Hepatic stellate cell (primary cell): ENCODE measurements at places on chromosomes 1 and 21.

GRCh38 chr1:188089461-188089860 is 1260.7 kb downstream of the PLA2G4A start:
- no peak for DNase-seq

- no peak for DNase-seq
These were observed 125.4 kb downstream of the CASZ1 start for GRCh38 chr1:10671090-10671489.

- no peak for DNase-seq
These were observed 17.3 kb downstream of the C8B start for GRCh38 chr1:56948403-56949023.

GRCh38 chr1:155389826-155390225 is 69.1 kb downstream of the RUSC1 start:
- peak; percentile 24 for DNase-seq

- no peak for DNase-seq
These were observed 13.9 kb upstream of the RERE start for GRCh38 chr1:8831340-8831739.

DNA sequence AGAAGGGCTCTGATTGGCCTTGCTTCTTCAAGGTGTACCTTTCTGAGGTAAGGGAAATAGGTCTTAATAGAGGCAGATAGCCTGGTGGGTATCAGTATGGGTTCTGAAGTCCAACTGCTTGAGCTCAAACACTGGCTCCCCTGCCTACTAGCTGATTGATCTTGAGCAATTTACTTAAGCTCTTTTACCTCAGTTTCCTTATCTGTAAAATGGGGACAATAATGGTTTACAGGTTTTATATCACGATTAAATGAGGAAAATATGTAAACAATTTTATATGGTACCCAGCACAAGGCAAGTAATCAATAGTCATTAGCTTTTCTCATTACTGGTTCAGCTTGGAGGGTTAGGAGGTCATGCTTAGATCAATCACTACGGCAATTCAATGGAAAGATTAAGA is 75.8 kb upstream of the VTCN1 start:
- no peak for DNase-seq

DNA sequence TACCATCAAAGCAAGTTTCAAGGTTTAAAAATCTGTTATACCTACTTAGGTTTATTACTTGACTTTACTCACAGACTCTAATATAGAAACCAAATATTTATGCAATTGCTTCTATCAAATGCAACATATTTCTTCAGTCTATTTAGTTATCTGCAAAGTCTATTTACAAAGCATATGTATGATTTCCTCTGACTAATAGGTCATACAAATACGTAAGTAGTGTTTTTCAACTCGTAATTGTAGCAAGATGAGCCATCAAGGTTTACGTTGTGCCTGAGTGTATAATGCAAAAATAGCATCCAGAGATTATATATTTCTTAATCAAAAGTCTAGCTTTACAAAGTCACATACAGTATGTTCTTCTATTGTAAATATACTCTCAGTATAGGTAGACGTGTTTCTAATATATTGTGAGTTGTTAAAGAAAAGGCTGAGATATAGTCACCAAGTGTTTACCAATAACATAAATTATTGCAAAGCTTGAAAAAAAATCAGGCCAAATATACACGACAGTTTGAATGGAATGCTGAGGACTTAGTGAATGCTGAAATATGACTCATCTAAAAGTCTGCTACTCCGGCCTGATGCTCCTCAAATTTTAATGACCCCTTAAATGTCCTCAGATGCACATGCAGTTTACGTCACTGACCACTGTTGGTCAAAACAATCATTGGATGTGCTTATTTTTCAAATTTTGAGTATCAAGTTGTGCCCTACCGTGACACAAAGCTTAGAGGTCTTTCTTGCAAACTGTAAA is 48.4 kb downstream of the ADAMTS5 start:
- DNase-seq: no peak

DNA sequence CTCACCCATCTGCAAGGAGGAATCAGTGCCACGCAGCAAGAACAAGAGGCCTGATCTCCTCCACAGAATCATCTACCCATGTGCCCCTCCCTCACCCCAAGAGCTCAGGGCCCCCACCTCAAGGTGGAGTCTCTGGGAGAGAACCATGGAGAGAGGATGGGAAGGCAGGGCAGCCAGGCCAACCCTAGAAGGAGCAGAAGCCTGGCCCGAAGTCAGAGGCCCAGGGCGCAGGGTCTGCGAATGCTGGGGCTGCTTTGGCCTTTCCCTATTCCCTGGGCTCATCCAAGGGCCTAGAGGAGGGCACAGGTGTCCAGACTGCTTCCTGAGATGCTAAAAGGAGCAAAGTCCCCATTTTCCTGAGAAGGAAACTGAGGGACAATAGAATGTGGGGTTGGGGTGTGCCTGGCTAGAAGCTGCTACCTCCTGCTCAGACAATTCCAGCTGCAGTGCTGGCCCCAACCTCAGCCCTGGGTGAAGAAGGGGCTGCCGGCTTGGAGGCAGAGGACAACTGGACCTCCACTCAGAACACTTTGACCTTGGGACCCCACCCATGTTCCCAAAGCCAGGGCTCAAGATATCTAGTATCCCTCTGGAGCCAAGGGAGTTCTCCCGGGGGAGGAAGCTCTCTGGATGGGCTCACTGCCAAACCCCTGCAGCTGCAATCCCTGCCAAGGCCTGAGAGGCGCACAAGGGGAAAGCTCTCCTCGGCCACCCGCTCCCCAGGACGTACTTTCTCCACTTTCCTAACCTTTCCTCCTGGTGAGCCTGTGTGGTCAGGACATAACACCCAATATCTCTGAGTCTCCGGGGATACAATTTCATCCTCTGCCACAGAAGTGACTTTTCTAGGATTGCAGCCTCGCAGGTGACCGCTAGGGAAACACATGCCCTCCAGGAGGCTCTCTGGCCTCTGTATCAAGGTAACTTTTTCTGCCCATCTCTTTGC is 16.6 kb upstream of the LEMD1 start:
- DNase-seq: peak; percentile 89

DNA sequence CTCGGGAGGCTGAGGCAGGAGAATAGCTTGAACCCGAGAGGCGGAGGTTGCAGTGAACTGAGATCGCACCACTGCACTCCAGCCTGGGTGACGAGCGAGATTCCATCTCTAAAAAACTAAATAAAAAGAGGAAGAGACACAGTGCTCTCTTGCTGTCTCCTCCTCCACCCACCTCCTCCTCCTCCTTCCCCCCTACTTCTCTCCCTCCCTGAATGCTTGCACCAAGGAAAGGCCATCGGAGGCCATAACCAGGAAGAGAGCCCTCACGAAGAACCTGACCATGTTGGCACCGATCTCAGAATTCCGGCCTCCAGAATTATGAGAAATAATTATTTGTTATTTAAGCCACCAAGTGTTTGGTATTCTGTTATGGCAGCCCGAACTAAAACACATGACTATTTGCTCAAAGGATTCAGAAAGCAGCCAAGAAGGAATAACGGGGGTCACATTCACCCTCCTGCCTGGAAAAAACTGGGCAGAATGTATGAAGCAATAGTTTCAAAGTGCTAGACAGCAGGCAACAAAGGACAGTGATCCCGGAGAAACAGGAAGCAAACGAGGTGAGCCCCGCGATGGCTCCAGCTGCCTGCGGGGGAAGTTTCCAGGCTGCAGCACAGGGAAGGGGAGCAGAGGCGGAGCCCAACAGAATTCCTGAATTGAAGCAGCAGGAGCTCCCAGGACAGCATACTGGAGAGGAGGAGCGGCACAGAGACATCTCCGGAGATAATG is 35.8 kb downstream of the LDLRAD1 start:
- DNase-seq: peak; percentile 76

DNA sequence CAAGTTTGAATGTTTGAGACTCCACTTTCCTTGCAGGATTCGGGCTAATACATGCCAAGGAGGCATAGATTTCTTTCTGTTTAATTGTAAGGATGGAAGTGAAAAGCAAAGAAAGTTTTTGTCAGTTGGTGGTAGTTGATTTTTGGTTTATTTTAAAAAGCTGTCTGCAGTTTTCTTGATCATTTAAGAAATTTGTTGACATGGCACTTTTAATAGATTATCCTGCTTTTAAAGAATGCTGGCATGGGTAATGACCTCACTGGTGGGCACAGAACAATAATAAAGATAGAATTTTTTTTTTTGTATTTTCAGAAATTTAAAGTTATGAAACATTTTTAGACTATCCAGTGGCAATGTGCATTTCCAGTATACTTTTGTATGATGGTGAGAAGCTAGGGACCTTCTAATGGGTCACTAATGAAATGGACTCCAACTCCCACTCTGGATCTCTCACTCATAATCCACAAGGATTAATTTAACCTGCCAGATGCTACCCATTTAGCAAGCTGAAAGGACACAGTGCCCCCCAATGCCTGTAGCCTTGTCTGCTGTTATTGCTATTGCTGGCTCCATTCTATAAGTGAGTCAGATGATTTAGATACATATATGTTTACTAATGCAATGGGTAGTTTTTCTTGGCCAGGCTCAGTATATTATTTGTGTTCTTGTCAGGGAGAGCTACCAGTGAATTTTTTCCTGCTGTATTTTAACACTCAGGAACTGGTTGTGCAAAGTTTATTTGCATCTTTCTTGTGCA is 190.2 kb upstream of the SGIP1 start:
- DNase-seq: no peak

DNA sequence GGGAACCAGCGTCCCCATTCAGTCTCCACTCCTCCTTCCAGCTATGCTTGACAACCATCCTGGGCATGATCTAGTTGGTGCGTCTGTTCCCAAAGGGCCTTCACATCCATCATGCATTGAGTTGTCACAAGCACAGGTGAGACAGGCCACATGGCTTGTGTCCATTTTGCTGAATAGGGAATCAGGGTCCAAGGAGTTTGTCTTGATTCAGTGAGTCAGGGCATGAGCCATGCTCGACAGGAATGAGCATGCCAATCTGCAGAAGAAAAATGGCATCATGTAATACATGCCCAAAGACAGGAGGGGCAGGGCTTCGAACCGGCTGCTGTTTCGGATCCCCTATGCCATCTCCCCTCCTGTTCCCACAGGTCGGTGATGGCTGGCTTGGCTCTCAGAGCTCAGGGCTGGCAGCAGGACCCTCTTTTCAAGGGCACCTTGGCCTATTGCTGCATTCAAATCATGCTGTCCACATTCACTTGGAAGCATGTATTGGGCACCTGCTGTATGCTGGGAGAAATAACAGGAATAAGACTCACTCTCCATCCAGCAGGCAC is 44.5 kb downstream of the PKP1 start:
- DNase-seq: no peak

DNA sequence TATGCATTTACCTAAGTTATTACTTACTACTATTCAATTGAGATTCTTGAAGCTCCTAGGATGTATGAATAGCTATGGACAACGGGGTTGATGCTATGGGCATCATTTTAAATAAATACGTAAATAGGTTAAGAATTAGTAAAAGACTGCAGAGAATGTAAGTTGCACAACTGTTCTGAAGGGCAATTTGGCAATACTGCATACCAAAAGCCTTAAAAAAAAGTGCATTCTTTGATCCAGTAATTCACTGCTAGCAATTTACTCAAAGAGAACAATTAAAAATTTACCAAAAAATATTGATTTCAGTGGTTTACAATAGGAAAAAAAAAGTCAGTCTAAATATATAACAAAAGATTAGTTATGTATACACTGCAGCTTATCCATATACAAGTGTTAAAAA is 3.5 kb downstream of the ARPC5 start:
- DNase-seq: peak; percentile 20

DNA sequence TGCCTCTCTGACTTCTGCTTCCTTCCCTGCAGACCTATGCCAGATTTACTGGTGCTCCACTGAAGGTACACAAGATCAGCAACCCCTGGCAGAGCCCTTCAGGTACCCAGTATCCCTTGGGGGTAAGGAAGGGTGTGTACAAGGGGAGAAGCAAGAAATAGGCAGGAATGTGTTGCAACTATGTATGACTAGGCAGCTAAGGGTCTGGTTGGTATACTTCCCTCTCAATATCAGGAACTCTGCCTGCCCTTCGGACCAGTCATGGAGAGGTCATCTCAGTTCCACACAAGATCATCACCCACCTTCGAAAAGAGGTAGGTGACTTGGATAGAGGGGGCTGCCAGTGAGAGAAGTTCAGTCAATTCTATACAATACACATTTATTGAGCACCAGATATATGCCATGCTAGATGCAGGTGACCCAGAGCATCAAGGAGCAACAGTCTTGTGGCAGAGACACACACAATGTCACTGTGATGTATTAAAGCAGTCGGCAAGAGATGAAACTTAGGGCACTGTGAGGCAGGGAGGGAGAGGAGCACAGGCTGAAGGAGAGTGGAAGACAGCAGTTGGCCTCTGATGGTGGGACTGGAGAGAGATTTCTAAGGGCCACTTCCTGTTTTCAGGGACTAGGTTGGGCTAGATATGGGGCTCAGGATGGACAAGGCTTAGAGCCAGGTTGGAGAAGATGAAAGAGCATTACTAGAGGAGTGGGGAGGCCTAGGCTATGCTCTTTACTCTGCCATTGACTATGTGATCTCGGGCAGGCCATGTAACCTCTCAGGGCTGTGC is 2.0 kb downstream of the MTX1 start:
- DNase-seq: no peak

DNA sequence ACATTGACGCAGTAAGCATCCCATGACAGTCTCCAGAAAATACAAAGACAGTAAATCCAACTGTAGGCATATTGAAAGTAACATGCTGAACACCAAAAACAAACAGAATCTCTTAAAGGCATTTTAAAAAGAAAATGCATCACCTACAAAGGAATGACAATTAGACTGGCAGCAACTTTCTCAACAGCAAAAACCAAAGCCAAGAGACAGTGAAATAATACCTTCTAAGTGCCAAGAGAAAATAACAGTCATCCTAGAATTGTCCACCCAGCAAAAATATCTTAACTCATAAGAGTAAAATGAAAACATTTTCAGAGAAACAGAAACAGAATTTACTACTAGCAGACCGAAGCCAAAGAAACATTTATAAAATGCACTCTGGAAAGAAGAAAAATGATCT is 20.0 kb downstream of the CCDC185 start:
- DNase-seq: no peak

GRCh38 chr1:218366322-218367052 is 21.4 kb downstream of the TGFB2 start:
- DNase-seq: no peak

DNA sequence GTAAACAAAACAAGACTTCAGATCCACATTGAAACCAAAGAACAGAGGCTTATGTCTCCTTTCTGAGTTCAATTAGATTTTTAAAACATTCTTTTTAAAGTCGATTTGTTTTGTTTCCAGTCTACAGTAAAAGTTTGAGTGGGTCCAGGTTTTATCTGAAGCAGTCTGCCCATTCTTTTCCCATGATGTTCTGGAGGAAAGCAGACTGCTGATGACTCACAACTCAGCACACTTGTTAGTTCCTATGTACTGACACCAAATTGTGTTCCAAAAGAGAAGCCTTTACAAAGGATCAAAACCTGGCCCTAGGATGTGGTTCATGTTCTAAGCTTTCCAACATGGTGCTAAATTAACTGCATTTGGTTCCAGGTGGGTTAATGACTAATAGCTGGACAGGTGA is 11.4 kb upstream of the CCN1 start:
- no peak for DNase-seq
